ENCODE measurements at places on chromosomes 13 and 19.
A peak's percentile ranks its signal among the peaks of the same experiment; 100 is the strongest.

- H3K27me3 ChIP-seq = no peaks in the 10 kb centered on the region
- H3K4me3 ChIP-seq = no peak overlapping the region
- no peak overlapping the region for H3K27ac ChIP-seq
- no peak for DNase-seq
- no peaks in the 10 kb centered on the region for H3K36me3 ChIP-seq
- no peaks in the 10 kb centered on the region for H3K4me1 ChIP-seq
Measured at GRCh38 chr13:28623782-28624706, 34.9 kb upstream of the POMP start.

GRCh38 chr13:20019043-20019442, 60.5 kb downstream of the ZMYM2 start:
- no peak for DNase-seq
- no peak overlapping the region for H3K27ac ChIP-seq
- no peaks in the 10 kb centered on the region for H3K27me3 ChIP-seq
- no peaks in the 10 kb centered on the region for H3K36me3 ChIP-seq
- H3K4me1 ChIP-seq = no peaks in the 10 kb centered on the region
- no peak overlapping the region for H3K4me3 ChIP-seq

DNA sequence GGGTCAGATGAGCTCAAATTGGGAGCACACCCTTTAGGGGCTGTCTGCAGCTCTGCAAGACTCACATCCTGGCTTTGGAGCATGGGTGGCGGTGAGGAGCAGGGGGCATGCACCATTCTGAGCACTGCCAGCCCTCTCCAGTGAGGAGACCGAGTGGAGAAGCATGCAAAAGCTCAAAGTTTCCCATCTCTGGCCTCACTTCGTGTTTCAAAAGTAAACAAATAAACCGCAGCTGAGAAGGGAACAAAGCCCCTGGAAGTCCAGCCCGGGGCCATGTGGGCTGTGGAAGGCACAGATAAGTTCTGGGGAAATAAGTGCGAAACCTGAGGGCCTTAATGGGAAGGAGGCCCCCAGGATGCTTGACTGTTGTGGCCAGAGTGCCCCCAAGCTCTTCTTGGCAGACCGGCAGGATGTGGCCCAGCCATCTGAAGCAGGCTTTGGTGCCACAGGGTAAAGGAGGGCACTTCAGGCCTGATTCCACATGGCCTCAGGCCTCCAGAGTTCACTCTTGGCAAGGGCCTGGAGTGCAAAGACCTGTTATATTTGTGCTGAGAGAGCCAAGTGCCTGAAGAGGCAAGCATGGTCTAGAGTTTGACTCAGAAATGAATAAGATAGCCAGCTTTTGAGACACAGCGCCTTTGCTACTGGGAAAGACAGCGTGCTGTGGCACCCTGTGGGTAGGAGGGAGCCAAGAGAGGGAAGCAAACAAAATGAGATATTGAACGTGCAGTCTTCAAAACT, 1.2 kb downstream of the MEDAG start:
- no peak for DNase-seq
- no peak overlapping the region for H3K27ac ChIP-seq
- no peak overlapping the region for H3K4me3 ChIP-seq
- peaks cover 2% of the 10 kb centered on the region for H3K4me1 ChIP-seq
- H3K27me3 ChIP-seq = peaks cover 24% of the 10 kb centered on the region

DNA sequence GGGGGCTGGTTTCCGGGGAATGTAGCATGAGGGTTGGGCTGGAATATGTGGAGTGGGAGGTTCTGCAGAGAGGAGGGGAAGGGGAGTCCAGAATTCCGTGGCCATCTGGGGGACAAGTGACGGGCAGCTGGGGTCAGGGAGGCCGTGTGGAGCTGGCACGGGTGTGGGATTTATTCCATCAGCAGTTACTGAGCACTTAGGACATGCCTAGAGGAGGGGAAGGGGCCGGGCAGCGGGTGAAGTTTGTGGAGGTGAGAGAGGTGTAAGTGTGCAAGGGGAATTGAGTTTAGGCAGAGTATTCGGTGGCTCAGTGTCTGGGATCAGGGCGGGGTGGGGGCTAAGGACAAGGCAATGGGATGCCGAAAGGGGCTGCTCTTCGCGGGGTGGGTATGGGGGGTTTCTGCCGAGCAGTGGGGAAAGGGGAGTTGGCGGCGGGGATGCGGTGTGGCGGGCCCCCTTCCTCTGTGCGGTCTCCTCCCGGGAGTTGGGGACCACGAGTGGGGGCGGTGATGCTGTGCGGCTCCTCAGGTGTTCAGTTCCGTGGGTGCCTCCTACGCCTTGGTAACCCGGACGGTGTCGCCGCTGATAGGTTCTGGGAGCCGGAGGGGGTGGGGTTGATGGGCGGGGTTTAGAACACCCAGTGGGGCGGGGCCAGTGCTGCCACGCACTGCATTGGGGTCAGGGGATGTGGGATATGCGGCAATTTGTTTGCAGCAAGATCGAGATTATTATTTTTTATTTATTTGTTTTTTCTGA, 5.4 kb downstream of the CCDC61 start:
- H3K27ac ChIP-seq = no peak overlapping the region
- peak overlapping the region; percentile 51 for H3K4me3 ChIP-seq
- peaks cover 5% of the 10 kb centered on the region for H3K36me3 ChIP-seq
- no peak for DNase-seq
- no peaks in the 10 kb centered on the region for H3K27me3 ChIP-seq

- H3K27ac ChIP-seq = no peak overlapping the region
- H3K36me3 ChIP-seq = no peaks in the 10 kb centered on the region
- H3K4me3 ChIP-seq = no peak overlapping the region
- no peak for DNase-seq
Measured at GRCh38 chr13:99276706-99277105, 18.5 kb upstream of the GPR18 start.

- H3K27ac ChIP-seq = no peak overlapping the region
- no peak overlapping the region for H3K4me3 ChIP-seq
- H3K27me3 ChIP-seq = no peaks in the 10 kb centered on the region
- no peak for DNase-seq
- no peaks in the 10 kb centered on the region for H3K4me1 ChIP-seq
- H3K36me3 ChIP-seq = peaks cover 3% of the 10 kb centered on the region
Measured at GRCh38 chr19:57282011-57282643, 1.8 kb downstream of the ZNF460 start.

DNA sequence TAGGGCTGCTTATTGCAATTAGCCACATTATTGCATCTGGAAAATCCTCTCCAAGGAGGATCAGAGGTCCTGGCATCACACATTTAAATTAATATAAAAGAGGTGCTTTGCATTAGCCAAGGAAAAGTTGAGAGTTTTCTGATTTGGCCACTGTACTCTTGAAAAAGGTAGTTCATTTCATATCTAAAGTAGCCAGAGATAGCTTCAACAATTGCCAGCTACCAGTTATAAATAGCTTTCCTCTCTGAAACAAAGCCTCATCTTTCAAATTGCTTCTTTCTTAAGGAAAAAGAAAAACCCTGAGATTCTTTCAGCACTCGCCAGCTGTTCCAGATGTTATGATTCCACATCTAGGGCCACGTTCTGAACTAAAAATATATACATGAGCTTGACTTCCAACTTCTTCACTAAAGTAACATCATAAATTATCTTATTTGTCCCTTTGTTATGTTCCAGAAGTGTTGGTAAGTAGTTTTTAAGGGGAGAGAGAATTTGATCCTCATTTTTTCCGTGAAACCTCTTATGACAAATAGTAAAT, 69.6 kb downstream of the ERCC5 start:
- H3K27ac ChIP-seq = no peak overlapping the region
- H3K36me3 ChIP-seq = no peaks in the 10 kb centered on the region
- H3K27me3 ChIP-seq = no peaks in the 10 kb centered on the region
- DNase-seq = no peak
- H3K4me1 ChIP-seq = no peaks in the 10 kb centered on the region

DNA sequence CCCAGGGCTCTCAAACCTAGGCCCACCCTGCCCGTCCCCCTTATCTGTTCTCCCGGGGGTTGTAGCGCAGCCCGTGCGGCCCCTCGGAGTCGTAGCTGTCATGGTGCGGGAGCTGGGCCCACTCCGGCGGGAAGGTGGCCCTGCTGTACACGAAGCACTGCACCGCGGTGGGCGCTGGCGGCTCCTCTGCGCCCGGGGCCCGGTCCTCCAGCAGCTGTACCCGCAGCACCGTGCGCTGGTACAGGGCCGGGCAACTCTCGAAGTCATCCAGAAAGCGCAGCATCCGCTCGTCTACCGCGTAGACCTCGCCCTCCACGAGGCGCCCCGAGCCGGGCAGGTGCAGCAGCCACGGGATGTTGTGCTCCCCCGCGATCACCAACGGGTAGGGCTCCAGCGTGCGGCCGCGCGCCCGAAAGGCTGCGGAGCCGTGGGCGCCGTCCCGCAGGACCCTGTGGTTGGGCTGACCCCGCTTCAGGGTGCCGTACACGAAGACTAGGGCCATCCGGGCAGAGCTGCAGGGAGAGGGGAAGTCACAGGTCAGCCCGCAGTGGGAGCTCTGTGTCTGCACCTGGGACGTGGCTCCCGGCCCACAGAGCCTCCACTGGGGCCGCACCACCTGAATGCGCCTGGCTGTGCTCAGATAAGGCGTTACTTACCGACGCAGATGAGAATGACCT, 56.4 kb downstream of the GGACT start:
- no peak overlapping the region for H3K4me3 ChIP-seq
- no peaks in the 10 kb centered on the region for H3K36me3 ChIP-seq
- DNase-seq = no peak
- no peak overlapping the region for H3K27ac ChIP-seq
- no peaks in the 10 kb centered on the region for H3K4me1 ChIP-seq

- 0 out of 2 replicates have a peak, but pooled peaks cover 1% of the 10 kb centered on the region for H3K4me1 ChIP-seq
- peak within 1 kb of the TSS; percentile 70 for H3K4me3 ChIP-seq
- H3K27me3 ChIP-seq = peaks cover 13% of the 10 kb centered on the region
- H3K27ac ChIP-seq = no peak within 1 kb of the TSS
Measured at GRCh38 chr19:4278419-4279266, at the start of gene SHD. Gene SHD (plus strand): TSS chr19:4279266. CDS start chr19:4280064, 798 bp downstream.

DNA sequence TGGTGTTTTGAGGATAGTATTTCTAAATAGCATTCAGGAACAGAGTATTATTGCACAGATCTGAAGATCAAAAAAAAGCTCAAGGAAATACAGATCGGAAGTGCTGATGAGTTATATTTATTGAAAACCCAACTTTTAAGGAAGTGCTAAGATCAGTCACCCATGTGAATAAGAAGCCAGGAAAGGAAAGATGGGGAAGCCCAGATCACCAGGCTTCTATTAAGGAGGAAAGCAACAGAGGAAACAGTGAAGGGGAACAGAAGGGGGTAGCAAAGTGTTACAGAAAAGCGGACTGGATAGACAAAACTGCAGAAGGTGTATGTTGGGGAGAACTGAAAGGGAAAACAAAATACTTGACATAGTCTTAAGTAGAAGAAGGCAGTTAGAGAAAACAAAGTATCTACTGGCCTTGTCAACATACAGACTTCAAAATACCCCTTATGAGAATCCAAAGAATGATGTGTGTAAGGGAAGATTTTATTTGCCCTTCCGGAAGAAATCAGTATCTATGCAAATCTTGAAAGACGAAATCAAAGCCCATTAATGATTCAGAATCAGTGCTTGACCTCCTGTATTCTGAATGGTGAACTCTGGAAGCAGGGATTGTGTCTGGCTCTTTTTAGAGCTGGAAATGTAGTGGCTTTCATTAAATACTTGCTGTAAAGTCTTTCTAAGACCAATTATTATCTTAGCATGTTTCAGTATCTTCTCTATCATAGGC, 12.1 kb downstream of the UFM1 start:
- H3K36me3 ChIP-seq = no peaks in the 10 kb centered on the region
- H3K4me1 ChIP-seq = no peaks in the 10 kb centered on the region
- H3K4me3 ChIP-seq = no peak overlapping the region
- H3K27ac ChIP-seq = no peak overlapping the region
- H3K27me3 ChIP-seq = no peaks in the 10 kb centered on the region

GRCh38 chr13:35796623-35797022, 320.1 kb upstream of the MAB21L1 start:
- H3K4me3 ChIP-seq = no peak overlapping the region
- H3K36me3 ChIP-seq = no peaks in the 10 kb centered on the region
- no peak overlapping the region for H3K27ac ChIP-seq
- H3K4me1 ChIP-seq = no peaks in the 10 kb centered on the region
- H3K27me3 ChIP-seq = no peaks in the 10 kb centered on the region

GRCh38 chr19:46173886-46174480, 25.9 kb downstream of the IGFL2 start:
- H3K4me3 ChIP-seq = no peak overlapping the region
- H3K36me3 ChIP-seq = no peaks in the 10 kb centered on the region
- DNase-seq = no peak
- no peaks in the 10 kb centered on the region for H3K4me1 ChIP-seq

- no peak overlapping the region for H3K4me3 ChIP-seq
- no peak overlapping the region for H3K27ac ChIP-seq
- DNase-seq = no peak
- H3K27me3 ChIP-seq = no peaks in the 10 kb centered on the region
- H3K4me1 ChIP-seq = no peaks in the 10 kb centered on the region
Measured at GRCh38 chr19:17505223-17505622, 6.2 kb upstream of the PGLS start.

DNA sequence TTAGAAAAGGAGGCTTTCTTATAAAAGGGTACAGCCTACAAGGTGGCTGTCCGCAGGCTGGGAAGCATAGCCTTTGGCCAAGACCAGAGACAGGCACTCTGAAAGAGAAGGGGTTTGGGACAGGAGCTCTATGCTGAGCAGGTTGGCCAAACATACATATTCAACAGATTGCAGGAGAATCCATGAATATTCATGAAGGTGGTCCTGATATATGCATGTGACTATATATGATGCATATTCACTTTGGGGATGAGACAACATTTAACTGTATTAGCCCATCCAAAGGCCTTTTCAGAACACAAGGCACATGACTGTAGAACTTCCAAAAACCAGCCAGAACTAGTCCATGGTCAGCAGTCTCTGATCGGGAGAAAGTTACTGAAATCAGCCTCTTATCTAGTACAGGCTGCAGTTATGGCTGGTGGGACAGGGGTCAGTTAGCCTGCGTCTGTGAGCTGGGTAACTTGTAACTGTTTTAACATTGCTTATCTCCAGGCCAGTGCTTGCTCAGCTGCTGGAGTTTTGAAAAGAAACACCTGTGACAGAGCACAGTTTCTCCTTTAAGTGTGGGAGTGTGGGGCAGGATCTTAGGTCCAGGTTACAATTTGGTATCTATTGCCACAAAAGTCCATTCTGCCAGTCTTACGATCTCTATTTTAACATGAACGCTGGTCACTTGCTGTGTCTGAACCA, 924.2 kb downstream of the UQCRFS1 start:
- no peak overlapping the region for H3K4me3 ChIP-seq
- H3K27me3 ChIP-seq = no peaks in the 10 kb centered on the region
- H3K36me3 ChIP-seq = no peaks in the 10 kb centered on the region
- no peak for DNase-seq
- H3K4me1 ChIP-seq = peaks cover 16% of the 10 kb centered on the region

DNA sequence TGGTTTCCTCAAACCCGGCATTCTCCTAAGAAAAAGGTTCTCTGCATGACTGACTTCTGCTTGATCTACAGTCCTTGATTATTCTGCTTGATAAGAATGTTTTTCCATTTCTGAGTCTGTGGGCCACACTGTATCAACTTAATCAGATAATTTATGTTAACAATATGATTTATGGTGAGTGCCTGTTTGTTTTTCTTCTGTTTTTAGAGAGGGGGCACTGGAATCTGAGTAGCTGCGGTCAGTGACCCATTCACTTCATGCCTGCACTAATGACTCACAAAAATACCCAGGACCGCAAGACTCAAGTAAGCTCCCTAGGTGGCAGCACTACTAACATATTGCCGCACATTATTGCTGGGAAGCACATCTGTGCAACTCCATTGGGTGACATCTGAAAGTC, 542.3 kb upstream of the ATXN8OS start:
- no peaks in the 10 kb centered on the region for H3K4me1 ChIP-seq
- no peak overlapping the region for H3K4me3 ChIP-seq
- H3K36me3 ChIP-seq = no peaks in the 10 kb centered on the region
- no peak for DNase-seq
- no peaks in the 10 kb centered on the region for H3K27me3 ChIP-seq

Data from iPS DF 6.9 (cell line).